M059J (cell line): ENCODE measurements at places on chromosomes 5 and 9. TPM values are rescaled to one million over a fixed set of nuclear protein-coding genes. Genes with fewer than 3 reads are reported as not detected.

DNA sequence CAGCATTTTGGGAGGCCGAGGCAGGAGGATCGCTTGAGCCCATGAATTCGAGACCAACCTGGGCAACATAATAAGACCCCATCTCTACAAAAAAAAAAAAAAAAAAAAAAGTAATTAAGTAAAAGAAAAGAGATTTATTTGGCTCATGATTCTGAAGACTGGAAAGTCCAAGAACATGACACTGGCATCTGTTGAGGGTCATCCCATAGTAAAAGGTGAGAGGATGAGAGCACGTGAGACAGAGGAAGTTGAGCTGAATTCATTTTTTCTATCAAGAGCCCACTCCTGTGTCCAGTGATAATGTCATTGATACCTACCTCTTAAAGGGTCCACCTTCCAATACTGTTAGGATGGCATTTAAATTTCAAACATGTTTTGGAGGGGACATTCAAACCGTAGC, 19.8 kb downstream of the CREBRF start:
- DNase-seq, result no peak

DNA sequence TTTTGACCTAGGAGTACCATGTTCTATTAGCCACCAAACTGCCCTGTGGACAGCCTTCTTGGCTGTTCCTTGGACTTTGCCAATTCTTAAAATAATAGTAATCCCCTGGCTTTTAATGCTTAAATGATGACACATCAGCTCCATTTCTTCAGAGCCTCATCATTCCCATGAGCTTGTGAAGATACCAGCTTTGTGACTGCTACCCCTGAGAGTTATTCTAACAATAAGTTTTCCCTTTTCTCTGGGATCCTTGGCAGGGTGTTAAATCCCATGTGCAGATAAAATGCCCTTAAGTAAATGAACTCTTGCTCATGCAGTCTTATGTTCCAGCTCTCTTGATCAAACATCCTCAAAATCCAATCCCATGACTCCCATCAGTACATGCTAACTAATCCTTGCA, 415.3 kb downstream of the CETN3 start:
- no peak for DNase-seq

DNA sequence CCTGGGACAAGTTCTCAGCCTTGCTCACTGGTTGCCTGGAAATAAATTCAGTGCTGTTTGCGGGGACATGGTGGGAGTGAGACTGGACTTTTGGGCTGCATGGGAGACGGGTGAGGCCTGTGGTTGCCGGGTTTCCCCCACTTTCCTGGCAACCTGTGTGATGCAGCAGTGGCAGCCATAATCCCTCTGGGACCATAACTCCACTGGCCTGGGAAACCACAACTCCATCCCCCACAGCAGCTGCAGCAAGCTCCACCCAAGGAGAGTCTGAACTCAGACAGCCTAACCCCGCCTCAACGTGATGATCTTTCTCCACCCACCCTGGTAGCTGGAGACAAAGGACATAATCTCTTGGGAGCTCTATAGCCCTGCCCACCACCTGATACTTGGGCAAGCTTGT, 349.9 kb downstream of the PIK3R1 start:
- DNase-seq, result no peak

- DNase-seq, result no peak
Measured at GRCh38 chr5:64166201-64166959, 737 bp downstream of the RNF180 start.

- no peak for DNase-seq
Measured at GRCh38 chr5:33755231-33755630, 136.6 kb downstream of the ADAMTS12 start.

GRCh38 chr9:114911167-114911821, 19.1 kb downstream of the TNFSF8 start:
- peak; percentile 77 for DNase-seq

DNA sequence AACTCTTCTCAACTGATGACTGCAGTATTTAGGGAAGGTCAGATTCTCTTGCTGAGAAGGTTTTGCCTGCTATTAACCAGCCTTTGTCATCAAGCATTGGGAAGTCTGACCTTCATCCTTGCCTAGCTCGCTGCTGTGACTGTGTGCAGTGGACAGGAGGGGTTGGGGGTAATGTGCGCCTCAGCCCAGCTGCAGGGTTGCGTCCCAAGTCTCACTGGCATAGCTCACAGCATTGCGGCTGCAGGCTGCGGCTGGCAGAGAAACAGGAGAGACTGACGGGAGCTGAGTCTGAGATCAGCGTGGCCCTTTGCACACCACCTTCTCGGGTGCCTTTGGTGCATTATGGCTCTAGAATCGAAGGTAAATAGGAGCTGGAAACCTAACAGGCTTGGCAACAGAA, 55.9 kb upstream of the NCS1 start:
- DNase-seq, result no peak

Gene FAM151B
- total RNA-seq, result 1.6 TPM in 1 of 2 replicates, not detected in the other
